ENCODE measurements at places on chromosomes 7 and 10.
A peak's percentile ranks its signal among the peaks of the same experiment; 100 is the strongest.

GRCh38 chr10:8050556-8051108 is 3.9 kb upstream of the GATA3 start:
- DNase-seq: peak; percentile 84

GRCh38 chr10:86729677-86730076 is 26.7 kb upstream of the BMPR1A start:
- no peak for DNase-seq

GRCh38 chr7:55513868-55514267 is 58.4 kb downstream of the VOPP1 start:
- DNase-seq: no peak

GRCh38 chr7:47301657-47302295 is 280.1 kb downstream of the TNS3 start:
- no peak for DNase-seq

DNA sequence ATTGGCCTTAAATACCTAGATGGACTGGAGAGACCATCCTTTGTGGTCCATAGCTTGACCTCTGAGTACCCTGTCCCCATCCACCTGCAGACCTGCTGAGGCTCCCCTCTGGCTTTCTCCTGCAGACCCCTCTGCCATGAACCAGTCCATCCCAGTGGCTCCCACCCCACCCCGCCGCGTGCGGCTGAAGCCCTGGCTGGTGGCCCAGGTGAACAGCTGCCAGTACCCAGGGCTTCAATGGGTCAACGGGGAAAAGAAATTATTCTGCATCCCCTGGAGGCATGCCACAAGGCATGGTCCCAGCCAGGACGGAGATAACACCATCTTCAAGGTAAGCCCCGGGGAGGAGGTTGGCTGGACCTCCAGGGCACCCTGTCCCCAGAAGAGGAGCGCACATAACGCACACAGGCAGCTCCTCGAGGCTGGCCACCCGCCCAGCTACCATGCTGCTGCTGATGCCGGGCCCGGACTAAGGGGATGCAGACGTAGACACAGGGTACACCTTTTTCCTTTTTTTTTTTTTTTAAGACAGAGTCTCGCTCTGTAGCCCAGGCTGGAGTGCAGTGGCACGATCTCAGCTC is 4.3 kb downstream of the IRF5 start:
- DNase-seq: no peak

DNA sequence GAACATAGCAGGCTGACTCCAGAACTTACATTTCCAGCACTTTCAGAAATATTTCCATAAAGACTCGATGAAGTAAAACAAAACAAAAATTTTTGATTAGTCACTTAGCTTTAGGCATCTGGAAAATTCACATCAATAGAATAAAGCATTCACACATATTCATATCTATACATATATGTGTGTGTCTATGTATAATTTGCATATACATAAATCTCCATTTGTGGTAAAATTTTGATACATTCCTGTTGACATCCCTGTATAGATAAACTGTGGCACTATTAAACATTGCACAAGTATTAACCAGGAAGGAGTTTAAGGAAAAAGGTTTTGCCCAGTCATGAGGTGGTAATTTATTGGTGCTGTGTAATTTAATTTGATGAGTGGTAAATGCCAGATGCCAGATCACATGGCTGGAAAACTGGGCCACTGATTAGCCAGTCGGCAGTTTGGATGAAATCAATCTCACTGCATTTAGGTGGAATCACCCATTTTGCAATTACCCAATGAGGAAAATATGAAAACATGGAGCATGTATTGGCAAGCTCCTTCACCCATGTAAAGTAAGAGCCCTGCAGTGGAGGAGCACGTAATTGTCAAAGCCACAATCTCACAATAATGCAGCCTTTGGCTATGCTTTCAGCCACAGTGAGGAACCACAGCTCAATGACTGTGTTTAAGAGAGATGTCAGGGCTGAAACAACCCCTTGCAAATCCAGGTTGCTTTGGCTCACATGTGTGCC is 294.6 kb downstream of the RNLS start:
- DNase-seq: no peak

DNA sequence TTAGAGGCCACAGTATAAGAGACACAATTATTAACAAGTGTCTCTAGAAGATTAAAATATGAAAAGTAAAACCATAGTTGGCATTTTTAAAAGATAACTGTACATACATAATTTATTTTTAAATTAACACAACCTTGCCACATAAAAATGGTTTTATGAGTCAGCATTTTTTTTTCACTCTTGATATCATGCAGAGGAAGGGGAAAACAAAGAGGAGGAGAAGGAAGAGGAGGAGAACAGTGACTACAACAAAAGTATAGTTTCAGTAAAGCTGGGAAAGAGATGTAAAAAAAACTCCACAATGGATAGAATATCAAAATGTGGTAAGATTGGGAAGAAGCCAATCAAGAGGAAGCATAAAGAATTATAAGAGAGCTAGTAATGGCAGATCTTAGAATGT is 34.0 kb downstream of the CH25H start:
- DNase-seq: no peak

- DNase-seq: no peak
These were observed 34.0 kb downstream of the ZNF438 start for GRCh38 chr10:30997536-30998235.

DNA sequence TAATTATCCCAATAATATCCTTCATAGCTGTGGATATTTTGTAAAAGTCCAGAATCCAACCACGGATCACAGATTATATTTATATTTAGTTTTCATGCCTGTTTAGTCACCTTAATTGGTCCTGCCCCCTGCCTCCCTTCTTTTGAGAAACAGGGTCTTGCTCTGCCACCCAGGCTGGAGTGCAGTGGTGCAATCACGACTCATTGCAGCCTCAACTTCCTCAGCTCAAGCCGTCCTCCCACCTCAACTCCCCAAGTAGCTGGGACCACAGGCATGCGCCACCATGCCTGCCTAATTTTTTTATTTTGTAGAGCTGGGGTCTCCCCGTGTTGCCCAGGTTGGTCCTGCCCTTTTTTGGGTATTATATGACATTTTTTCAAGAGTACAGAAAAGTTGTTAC is 129.4 kb downstream of the KAT6B start:
- no peak for DNase-seq

- no peak for DNase-seq
These were observed 143.3 kb upstream of the RSU1 start for GRCh38 chr10:16960551-16960950.

- DNase-seq: no peak
These were observed 46.2 kb downstream of the NOC3L start for GRCh38 chr10:94316560-94316959.

- DNase-seq: no peak
These were observed 7.5 kb downstream of the DUSP5 start for GRCh38 chr10:110505130-110505770.

DNA sequence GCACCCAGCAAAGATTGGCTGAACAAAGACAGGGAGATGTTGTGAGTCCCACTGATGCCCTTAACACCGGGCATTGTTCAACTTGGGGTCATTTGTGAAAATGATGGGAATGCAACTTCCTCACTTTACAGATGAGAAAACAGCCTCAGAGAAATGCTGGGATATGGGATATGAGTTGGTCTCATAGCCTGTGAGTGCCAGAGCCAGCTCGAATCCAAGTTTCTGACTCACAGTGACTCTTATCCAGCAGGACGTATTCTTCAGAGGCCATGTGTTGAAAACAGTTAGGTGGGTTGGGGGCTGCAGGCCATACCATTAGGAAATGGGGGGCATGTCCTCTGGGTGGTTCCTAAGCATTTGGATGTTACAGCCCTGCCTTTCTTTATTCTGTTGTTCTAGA is 45.2 kb downstream of the KIAA1217 start:
- peak; percentile 80 for DNase-seq

- DNase-seq: no peak
These were observed 37.9 kb downstream of the HBP1 start for GRCh38 chr7:107206706-107207105.

DNA sequence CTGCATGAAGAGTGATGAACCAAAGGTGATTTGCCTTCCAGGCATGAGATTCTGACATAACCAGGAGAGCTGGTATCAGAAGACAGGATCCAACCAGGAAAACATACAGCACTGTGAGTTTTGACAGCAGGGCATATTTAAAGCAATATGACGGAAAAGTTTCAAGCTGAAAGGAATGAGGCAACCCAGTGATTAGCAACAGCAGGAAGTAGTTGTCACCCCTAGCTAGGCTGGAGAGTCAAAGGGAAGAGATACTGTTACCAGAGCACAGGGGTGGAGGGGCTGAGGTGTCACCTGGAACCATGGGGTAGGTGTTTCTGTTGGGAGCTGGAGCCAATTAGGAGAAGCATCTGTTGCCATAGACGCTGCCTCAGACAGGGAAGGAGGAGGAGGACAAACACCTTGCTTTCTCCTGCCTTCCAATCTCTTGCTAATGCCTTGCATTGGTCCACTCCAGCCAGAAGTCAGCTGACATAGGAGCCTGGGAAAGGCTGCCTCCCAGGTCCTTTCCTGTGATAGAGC is 125.4 kb upstream of the SORCS3 start:
- no peak for DNase-seq

GRCh38 chr10:97020452-97021400 is 165.0 kb downstream of the SLIT1 start:
- DNase-seq: no peak

DNA sequence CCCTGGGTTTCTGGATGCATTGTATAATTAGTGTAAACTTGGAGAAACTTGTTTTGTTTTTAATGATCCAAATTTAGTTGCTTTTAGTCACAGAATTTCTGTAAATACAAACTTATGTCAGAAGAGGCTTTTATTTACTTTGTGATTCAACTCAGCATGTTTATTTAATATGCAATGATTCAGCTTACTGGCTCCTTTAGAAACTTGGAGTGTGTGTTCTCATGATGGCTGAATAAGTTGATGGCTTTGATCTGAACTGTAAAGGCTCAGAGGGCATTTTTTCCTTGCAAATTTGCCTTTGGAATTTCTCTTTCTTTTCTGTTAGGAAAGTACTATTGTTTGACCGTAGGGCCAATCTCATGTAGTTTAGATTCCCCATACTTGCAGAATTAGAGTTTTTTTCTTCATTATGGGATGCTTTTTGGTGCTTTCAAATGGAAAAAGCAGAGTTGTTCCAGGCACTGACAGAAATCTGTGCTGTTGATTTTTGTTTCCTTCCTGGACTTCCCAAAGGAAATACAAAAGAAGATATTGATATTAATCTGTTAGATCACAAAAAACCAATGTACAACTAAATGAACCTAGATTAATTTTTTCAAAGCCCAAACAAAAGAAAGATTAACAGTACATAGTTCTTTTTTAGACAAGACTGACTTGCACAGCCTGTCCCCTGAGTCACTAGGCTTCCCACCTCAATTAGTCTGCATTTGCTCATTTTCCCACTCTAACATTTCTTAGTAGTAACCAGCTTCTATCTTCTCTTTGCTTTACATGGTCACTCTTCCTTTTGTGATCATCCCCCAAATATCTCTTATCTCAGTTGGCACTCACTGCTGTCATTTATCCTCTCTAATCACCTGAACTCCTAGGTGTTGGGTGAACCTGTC is 96.8 kb upstream of the AGR3 start:
- DNase-seq: no peak

DNA sequence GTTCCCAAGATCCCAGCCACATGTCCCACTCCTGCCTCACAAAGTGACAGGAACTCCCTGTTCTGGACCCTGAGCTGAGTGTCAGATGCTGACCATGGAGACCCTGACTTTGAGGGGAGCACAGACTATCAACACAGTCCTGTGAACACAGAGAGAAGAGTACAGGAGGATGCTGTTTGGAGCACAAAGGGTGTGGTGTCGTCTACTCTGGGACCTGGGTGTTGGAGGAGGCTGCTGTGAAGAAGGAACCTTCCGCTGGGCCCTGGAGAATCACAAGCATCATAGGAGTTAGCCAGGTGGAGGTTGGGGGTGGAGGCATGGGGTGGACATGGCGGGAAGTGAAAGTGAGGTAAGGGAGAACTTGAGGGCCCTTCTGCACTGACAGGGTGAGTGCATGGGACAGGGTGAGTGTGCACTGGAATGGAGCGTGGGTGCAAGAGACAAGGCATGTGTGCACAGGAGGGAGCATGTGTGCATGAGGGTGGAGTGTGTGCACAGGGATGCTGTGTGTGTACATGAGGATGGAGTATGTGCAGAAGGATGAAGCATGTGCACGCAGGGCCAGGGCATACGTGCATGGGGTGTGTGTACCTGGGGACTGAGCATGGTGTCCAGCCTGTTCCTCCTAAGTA is 70.7 kb upstream of the ANTXRL start:
- DNase-seq: peak; percentile 26

GRCh38 chr7:21146642-21147423 is 281.1 kb upstream of the SP4 start:
- DNase-seq: no peak

DNA sequence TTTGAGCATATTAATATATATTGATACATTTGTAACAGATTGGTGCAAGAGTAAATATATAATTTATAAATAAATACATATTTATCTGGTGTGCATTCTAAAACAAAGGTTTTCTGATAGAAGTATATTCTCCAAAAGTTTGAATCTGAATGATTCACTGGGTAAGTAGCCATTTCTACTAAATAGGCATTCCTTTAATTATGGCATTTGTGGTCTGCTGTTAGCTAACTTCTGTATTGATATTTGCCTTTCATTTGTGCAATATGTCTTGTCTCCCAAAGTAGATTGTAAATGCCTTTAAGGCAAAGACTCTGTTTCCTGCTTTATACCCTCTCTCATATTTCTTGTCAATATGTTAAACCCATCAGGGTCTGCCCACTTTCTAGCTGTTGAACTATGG is 11.1 kb upstream of the ARID5B start:
- no peak for DNase-seq

DNA sequence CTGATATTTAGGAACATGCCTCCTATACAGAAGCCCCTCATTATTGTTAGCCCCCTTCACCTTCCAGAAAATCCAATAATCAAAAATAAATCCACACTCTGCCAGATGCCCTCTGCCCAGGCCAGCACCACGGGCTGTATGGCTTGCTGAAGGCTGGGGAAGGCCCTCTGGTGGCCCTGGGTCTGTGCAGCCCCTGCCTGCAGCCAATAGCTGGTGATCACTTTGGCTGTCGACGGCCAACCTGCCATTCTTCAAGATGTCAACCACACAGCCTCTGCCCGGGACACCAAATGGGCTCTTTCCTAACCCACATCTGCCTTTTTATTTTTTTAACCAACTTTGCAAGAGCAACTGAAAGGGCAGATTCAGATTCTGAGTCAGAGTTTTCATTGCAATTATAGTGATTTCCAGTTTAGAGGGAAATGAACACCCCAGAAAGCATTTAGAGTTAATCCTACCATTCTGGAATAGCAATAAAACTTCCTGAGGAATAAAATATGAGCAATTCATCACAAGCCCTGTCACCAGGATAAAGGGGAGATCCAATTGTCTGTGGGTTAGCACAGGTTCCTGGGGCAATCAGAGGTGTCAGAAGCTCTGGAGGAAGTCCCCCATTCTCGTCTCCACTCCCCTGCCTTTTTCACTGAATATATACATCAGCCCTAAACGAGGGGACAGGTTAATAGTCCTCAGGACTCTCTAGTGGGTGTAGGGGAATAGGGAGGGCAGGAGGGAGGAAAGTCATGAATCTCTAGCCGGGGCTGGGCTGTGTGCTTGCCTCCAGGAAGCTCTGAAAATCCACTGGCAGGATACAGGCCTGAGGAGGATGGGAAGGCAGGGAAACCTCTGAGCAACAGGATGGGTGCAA is 211.3 kb downstream of the GRID1 start:
- no peak for DNase-seq

GRCh38 chr10:3222068-3222467 is 49.5 kb upstream of the PITRM1 start:
- no peak for DNase-seq
